ENCODE measurements at places on chromosomes 5 and 9.

- DNase-seq = no peak
Observed at GRCh38 chr5:67033880-67034651, 162.5 kb downstream of the CD180 start.

- no peak for DNase-seq
Observed at GRCh38 chr5:107831612-107832395, 161.1 kb upstream of the EFNA5 start.

DNA sequence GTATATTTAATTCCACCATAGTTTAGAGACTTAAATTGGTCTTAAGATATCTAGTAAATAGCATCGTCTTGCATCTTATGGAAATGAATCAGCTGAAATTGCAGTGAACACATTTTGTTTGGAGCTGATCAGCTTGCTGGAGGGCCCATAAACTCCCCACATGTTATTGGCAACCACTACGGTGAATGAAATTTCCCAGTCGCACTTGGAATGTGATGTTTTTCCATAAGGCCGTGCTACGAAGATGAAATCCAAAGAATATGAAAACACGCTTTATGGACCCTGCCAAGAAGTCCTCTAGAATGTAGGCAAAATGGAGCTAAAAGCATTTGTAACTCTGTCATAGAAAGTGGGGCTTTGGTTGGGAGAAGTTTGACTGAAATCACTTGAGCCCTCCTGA, 572.1 kb downstream of the ACTL7B start:
- DNase-seq = no peak

- no peak for DNase-seq
Observed at GRCh38 chr5:175700991-175701390, 43.1 kb downstream of the HRH2 start.

DNA sequence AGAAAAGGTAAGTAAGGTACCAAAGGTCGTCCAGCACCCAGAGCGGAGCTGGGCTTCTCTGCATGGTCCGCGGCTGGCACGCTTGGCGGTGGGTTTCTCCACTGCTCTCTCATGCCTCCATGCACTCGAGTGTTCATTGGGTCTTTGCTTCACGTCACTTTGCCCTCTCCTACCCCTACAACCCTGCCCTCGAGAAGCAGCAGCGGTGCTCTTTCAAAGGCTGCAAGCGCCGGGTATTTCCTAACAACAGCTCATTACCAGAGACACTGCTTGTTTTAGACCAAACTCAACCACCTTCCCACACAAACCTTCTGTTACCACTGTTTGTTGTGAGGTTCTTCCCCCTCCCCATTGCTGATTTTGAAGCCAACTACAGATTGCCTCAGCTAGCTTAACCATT, 21.5 kb upstream of the ZBTB34 start:
- DNase-seq = no peak

GRCh38 chr5:142235870-142236672, 88.8 kb downstream of the SPRY4 start:
- no peak for DNase-seq

DNA sequence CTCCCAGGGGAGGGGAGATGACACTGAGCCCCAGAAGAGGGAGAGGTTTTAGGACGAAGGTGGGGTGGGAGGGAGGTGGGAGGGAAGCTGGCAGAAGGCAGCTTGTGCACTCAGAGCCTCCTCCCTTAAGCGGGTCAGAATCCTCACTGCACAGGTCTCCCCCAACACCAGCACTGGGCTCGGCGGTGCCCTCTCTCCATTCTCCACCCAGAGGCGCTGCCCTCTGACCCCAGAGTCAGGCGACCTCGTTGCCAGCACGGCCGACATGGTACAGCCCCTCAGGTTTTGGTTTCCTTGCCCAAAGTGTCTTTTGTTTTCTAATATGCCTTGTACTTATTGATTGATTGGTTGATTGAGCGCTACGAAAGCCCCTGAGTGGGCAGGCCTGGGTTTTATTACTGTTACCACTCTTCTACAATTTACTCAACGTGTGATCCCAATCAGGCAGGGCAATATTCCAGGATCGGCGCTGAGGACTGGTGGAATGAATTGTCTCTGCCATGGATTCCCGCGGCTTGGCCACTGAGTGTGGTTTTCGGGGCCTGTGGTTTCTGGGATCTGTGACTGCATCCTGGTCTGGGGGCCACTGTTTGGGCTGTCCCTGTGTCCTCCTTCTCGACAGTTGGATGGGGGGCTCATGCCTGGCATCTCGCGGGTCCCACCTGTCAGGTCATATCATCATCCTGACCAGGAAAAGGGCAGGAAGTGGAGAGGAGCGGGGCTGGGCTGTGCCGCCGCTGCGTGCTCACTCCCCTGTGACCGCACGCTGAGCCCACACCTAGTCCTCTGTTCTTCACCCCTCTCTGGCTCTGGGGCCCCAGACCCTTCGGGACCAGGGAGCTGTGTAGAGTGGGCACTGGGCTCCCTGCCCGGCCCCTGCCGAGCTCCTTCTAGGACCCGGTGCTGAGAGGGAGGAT, 9.6 kb upstream of the FCN2 start:
- DNase-seq = no peak

DNA sequence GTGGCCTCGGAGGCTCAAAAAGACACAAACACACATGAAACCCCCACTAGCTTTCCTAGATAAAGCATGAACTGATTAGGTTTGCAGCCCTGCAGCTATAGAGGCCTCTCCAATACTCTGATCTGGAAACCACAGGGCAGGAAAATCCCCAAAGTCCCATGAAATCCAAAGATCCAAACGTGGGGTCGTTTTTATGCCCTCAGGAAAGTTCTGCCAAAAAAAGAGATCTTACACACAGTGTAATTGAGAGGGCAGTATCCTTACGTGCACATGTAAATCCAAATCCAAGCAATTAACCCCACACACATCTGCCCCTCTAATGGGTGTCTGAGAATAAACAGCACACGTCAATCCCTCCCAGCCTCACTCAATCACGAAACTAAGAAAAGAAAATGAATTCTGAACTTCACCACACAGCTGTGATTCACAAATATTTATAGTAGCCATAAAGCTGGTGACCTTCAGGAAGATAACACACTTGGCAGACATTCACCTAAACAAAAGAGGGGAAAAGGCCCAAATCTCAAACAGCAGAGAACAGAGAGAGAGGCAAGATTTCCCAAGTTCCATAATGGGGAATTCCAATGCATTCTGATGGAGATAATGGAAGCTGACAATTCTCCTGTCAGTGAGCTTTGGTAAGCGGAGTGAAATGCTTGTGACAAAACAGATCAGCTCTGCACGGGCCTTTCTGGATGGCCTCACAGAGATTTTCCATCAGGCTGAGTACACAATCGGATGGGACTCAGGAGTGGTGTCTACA, 114.2 kb downstream of the SEMA5A start:
- no peak for DNase-seq

All from germinal center (tissue), 1 donor.